ENCODE measurements at places on chromosomes 6 and 20.
A peak's percentile ranks its signal among the peaks of the same experiment; 100 is the strongest.

DNA sequence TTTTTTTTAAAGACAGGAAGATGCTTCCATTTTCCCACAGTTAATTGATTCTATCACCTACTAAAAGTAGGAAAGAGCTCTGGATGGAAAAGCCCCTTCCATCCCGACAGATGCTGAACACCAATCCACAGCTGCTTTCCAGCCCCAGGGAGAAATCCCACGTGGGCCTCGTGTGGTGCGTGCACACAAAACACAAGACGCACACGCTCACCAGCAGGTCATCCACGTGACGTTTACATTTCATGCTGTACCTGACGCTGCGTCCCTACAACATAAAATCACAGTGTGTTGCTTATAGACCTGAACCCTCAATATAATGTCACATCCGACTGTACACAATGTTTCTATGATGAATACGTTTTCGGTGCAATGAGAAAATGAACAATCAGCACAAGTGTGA is 50.2 kb upstream of the DACT2 start:
- DNase-seq = no peak

DNA sequence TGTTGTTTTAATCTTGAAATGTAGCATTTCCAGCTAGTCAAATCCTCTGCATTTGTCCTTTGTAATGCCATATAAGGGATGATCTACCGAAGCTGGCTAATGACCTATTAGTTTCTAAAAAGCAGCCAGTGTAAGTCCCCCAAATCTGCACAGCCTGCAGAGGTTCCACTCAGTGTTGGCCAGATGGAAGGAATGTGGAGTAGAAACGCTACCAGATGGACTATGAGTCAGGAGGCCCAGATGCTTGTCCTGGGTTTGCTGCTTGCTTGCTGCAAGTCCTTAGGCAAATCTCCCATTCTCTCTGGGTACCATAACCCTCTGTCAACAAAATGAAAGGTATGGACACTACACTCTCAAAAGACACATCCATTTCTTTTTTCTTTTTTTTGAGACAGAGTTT is 149.8 kb downstream of the BTBD9 start:
- no peak for DNase-seq

DNA sequence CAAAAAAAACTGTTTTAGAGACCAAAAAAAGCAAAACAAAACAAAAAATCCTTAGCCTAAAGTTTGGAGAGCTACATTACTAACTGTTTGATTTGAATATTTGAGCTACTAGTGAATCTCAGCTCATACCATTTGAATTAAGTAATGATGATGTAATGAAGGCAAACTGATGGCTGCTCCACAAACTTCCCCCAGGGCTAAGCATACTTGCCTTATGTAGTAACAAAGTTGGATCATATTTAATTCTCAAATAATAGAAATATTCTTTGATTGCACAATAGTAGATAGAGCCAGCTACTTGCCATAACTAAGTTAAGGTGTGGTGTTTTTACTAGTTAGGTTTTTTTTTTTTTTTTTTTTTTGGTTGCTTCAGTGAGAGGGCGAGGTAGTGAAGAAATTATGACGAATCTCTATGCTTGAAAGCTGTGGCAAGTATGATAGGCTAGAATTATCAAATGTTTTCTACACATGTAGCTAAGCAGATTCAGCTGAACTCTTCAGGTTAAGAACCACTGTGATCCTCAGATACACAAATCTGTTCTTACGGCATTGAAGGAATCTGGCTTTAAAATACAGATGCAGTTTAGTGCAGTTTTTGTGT is 2.9 kb downstream of the RAB32 start:
- no peak for DNase-seq

- no peak for DNase-seq
These were observed 35.9 kb upstream of the HLA-G start for GRCh38 chr6:29791786-29792122.

DNA sequence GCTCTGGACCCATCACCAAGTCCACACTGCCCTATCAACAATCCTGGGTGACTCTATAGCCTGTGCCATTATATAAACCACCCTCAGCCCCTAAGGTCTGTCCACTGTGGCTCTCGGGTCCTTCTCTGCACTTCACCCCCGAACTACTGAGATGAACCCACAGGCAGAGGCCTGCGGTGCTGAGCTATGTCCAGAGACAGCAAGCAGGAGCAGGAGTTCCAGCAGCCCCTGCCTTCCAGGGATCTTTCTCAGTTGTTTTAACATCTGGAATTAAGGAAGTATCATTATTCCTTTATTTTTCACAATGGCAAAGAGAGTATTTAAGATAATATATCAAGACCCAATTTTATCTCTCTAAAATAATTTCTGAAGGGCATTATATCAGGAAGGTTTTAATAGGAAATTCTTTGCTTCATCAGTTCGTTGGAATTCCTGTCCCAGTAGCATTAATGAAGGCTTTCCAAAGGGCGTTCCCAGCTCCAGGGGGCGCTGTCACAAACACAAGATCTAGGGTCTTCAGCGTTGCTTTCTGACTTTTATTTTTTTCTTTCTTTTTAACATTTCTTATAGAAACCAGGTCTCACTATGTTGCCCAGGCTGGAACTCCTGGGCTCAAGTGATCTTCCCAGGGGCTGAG is 27.3 kb downstream of the RRBP1 start:
- DNase-seq = peak; percentile 48

DNA sequence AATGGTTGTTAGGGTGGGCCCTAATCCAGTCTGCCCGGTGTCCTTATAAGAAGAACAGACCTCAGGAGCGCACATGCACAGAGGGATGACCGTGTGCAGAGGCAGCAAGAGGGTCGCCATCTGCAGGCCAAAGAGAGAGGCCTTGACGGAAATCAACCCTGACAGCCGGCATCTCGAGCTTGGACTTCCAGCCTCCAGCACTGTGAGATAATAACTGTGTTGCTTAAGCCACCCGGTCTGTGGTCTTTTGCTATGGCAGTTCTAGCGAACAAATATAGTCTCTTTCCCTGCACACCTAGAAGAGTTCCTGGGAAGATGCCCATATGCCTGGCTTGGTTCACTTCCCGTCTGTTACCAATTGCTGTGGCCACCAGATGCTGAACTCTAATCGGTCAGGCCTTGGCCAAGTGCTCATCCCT is 35.3 kb upstream of the PTGIS start:
- DNase-seq = peak; percentile 38

DNA sequence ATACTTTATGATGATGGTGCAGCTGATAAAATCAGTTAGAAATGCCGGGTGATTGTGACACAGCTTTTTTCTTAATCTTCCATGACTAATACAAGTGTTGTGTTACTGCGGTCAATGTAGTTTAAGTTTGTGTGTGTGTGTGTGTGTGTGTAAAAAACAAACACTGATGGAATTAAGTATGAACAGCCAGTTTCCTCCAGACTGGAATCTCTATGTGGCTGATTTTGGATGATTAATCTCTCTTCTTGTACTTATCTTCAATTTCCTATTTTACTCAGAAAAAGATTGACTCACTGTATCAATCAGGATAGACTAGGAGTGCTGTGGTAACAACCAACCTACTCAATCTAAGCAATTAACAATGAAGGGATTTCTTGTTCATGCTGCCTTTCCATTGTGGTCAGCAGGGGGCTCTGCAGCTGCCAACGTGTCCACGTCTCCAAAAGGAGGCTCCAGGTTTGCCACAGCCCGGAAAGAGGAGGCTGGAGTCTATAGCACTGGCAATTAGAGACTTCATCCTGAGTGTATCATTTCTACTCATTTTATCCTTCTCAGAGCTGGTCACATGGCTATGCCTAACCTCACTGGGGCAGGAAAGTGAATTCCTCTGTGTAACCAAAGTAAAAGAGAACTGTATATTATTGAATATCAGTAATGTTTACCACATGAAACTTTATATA is 107.7 kb downstream of the CD109 start:
- peak; percentile 33 for DNase-seq

DNA sequence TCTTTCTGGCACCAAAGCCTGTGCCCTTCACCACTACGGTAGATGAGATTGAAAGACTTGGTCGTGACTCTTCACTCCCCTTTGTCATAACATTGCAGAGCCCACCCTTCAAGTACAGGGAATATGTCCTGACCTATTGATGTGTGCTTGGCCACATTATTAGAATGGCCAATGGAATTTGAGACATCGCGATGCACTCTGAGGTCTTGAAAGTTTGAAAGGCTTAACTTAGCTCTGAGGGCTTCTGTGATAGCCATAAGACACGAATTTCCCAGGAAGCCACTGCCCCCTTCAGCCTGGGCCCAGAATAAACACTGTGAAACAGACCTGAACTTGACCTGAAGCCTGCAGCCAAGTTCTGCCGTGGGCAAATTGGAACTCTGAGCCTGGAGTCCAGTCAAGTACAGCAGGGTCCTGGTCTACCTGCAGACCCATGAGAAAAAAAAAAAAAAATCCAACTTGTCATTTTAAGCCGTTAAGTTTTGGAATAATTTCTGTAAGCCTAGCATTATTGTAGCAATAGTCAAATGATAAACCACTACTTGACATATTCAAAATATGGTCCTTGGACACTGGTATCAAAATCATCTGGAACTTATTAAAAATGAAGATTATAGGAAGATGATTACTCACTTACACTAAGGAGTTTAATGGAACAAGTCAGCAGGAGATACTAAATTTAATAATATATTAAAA is 36.9 kb upstream of the TRAF3IP2 start:
- peak; percentile 28 for DNase-seq

DNA sequence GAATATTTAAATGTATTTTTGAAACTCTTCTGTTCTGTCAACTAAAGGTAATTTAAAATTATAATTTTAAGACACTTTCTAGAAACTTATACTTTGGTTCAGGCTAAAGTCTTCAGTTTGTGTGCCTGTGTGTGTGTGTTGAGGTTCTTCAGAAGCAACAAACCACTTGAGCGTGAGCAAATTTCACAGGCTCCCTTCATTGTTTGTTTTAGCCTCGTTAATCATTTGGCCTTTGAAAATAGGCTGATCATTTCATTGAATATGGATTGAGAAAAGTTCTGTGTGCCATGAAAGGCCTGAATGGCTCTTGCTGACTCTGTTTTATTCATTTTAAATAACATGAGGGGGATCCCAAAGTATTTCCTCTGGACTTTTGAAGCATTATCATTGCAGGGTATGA is 420.1 kb downstream of the CDKAL1 start:
- DNase-seq = no peak

DNA sequence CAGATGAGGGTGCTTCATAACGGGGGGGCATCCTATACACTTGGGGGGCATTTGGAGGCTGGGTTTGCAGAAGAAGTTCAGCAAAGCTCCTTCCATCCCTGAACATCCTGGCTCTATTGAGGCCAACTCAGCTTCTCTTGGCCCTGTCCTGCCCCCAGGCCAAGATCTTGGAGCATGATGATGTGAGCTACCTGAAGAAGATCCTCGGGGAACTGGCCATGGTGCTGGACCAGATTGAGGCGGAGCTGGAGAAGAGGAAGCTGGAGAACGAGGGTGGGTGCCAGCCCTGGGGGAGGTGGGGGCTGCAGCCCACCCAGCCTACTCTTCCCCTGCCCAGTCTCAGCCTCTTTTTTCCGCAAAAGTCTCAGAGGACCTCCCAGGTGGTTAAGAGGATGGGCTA is 17.2 kb downstream of the GDAP1L1 start:
- no peak for DNase-seq

GRCh38 chr6:17945111-17945510 is 42.3 kb downstream of the KIF13A start:
- DNase-seq = no peak

GRCh38 chr6:2237001-2237400 is 8.4 kb downstream of the GMDS start:
- DNase-seq = no peak

GRCh38 chr6:71238351-71238750 is 50.3 kb upstream of the OGFRL1 start:
- no peak for DNase-seq

- DNase-seq = no peak
These were observed 60.6 kb upstream of the ASIP start for GRCh38 chr20:34180460-34181120.

DNA sequence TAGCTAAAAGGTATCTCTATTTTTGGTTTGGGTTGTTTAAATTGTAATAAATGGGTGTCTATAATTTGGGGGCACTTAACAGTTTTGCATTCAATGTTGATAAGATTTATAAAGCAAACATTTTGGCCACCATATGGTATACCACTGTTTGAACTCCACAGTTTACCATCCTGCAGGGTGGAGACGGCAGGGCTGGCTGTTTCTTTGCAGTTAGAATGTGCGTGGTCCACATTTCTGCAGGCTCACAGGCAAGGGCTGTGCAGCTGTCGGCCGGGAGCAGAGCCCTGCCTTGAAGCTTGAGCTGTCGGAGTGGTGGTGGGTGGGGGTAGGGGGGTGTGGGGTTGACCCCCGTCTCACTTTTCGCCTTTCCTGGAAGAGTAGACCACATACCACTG is 135.9 kb downstream of the CDH4 start:
- no peak for DNase-seq

DNA sequence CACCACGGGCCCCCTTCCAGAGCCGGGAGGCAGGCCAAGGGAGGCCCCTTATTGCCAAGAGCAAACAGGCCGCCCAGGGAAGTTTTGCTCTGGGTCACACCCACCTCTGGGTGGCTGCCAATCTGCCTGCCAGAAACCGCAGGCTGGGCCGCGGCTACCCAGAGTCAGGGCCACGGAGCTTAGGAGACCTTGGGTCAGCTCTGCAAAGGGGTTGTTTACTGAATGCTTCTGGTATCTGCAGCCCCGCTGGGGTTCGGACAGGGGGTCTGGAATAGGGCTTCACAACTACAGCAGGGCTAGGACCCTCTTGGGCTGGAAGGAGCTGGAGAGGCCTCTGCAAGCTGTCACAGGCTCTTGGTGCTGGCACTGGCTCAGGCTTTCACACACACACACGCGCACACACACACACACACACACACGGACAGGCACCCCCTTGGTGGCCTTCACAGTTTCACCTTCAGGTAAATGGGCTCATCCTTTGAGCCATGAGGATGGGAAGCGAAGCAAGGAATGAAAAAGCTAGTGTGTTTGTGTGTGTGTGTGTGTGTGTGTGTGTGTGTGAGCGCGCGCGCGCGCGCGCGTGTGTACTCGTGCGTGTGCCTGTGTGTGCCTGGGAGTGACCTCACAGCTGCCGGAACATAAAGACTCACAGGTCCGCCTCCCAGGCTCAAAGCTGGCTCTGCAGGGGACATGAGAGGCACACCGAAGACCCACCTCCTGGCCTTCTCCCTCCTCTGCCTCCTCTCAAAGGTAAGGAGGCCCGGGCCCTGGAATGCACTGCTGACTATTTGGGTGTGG is at the start of gene CCN5:
CCN5 (plus strand) TSS at position 669 of the 798 bp plus-strand sequence; CDS start at position 691, 22 bp downstream.
- DNase-seq = no peak
